ENCODE measurements at places on chromosomes 3 and 15.
A peak's percentile ranks its signal among the peaks of the same experiment; 100 is the strongest.

DNA sequence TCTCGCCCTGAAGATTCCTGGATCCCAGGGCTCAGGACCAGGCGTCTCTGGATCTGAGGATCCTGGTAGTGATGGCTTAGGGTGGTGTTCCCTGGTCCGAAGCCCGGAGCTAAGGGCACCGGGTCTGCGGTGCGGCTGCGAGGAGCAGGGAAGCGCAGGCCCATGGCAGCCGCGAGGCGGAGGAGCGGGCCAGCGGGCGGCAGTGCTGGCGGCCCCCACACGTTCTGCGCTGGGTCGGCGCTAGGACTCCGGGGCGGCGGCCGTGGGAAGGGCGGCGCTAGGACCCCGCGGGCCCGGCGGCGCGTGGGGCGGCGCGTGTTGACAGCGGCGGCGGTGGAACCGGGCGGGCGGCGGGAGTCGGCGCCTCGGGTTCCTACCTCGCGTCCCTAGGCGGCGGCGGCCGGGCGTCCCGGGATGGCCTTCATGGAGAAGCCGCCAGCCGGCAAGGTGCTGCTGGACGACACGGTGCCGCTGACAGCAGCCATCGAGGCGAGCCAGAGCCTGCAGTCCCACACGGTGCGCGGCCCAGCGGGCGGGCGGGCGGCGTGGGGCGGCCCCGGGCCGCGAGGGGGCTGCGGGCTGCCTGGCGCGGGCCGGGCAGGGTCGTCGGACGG lies at the start of gene PXK:
Gene PXK (plus strand): TSS at position 318 of the 614 bp plus-strand sequence. CDS start 97 bp downstream, at position 415.
- peak; percentile 70 for DNase-seq

GRCh38 chr3:12154151-12154550 lies 4.6 kb downstream of the TIMP4 start:
- DNase-seq, result no peak

GRCh38 chr3:151169262-151169947 lies 33.6 kb downstream of the GPR171 start:
- no peak for DNase-seq

- DNase-seq, result no peak
These were observed 58.7 kb upstream of the EIF5A2 start for GRCh38 chr3:170967126-170967525.

- DNase-seq, result no peak
These were observed 4.1 kb downstream of the UBE2E1 start for GRCh38 chr3:23809840-23810342.

DNA sequence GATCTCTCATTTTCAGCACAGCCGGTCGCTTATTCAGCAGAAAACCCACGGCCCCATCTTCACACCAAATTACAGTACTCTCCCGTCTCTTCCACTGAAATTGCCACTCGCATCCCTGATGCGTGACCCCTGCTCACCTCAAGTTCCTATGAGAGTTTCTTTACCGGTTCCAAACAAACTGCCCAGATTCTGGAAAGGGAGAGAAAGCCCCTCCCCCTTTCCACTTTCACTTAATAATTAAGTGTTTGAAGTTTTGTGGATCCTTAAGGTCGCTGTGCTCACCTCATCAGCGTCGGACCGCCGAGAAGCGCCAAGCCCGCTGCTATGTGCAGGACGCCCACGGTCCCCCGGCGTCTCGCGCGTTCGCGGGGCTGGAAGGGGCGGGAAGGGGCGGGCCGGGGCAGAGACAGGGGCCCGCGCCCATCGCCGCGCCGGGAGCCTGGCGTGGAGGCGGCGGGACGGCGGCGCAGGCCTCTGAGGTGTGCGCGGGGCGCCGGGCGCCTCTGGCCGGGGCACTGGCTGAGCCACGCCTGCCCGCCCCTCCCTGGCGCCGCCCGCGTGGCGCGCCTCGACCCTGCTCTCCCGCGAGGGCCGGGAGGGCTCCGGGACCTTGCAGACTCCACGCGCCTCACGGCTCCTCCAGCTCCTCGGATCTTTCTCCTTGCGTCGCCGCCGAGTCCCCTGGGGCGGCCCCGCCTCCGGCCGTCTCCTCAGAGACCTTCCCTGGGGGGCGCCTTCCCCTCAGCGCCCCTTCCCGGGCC lies at the start of gene GPR156:
Gene GPR156 (minus strand): TSS at position 476 of the 761 bp plus-strand sequence. CDS start 41,124 bp downstream, outside the sequence.
- no peak for DNase-seq

- no peak for DNase-seq
These were observed 506 bp upstream of the ATP1B3 start for GRCh38 chr3:141875893-141876380.

DNA sequence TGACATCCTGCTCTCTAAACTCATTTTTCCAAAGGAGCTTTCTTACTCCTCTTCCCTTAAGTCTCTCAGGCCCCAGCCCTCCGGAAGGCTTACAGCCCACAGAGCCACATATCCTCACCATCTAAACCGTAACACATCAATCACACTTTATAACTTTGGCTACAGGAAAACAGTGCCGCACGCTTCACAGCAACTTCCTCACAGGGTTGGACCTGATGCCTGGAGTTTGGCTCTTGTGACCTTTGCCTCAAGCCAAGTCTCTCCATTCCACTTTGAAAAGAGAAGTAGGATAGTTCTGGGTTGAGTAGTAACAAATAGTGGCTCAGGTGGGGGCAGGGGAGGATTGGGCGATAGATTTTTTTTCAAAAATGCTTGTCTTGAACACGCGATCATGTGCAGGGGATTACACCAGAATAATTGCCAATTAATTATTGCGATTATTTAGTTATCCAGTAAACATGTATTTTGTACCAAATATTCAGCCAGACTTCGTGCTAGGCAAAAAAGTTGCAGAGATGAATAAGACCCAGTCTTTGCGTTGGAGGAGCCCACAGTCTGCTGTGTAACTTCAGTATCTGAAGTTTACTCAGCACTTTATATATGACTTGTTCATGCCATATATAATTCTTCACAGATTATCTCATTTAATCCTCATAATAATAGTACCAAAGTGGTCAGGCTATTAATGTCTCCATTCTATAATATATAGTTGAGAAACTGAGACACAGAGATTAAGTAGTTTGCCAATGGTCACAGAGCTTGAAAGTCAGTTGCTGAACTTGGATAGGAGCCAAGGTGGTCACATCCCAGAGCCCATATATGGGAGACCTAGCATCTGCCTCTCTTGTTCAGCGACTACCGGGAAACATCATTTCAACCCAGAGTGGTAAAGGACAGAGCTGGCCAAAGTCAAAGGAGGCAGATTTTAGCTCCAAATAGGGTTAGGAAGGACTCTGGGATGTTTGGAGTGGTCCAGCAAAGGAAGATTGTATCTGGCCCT lies 2.4 kb upstream of the ETV5 start:
- no peak for DNase-seq

DNA sequence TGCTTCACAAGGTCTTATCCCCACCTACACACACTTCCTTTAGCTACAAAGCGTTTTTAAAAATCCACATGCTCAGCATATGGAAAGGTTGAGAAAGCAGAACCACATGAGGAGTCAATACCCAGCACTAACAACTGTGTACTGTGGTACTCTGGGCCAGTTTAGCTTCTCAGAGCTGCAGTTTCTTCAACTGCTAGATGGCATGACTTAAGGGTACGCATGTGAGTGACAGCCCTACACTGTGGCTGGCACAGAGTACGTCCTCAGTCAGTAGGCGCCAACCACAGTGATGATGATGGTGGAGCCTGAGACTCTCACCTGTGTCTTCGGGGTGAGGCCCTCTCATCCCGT lies 17.4 kb downstream of the CCDC12 start:
- DNase-seq, result peak; percentile 49

DNA sequence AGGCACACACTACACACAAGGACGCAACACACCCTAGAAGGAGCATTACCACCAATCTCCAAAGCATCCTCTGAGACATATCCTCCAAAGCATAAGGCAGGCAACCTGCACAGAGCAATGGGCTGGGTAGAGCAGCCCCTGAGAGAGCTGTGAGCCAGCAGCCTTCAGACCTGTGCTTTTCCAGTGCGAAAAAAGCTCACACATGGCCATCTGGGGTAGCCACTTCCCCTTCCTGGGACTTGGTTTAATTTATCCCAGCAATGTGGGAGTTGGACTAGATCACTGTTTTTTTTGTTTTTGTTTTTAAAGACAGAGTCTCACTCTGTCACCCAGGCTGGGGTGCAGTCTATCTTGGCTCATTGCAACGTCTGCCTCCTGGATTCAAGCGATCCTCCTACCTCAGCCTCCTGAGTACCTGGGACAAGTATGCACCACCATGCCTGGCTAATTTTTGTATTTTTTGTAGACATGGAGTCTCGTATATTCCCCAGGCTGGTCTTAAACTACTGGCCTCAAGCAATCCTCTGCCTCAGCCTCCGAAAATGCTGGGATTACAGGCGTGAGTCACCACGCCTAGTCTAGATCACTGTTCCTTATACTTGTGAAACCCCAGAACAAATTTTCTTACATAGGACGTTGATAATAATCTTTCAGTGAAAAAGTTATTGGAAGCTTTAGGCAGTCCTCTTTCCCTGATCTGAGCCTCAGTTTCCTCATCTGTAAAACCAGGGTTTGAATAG lies 18.9 kb downstream of the PTPN23 start:
- DNase-seq, result no peak

- DNase-seq, result no peak
These were observed 30.6 kb downstream of the CYP19A1 start for GRCh38 chr15:51307811-51308210.

GRCh38 chr15:85730001-85730820 lies 64.5 kb downstream of the KLHL25 start:
- peak; percentile 46 for DNase-seq

- DNase-seq, result peak; percentile 13
These were observed 23.0 kb upstream of the ANP32A start for GRCh38 chr15:68843425-68844311.

DNA sequence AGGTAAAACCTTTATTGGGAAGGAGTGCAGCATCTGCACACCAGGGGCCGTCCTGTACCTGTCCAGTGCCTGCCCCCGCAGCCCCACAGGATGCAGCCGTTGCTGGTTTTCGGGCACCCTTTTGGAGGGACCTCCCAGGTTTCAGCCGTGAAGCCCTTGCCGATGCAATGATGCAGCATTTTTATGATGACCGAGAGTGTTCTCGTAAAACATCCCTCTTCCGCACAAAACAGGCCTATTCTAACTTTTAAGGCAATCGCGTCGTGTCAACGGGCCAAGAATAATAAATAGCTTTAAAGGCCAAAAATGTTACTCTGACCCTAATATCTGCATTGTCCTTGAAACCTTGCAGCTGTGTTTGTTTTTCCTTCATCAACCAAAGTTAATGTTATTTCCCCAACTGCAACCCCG lies 126.1 kb downstream of the LRRK1 start:
- DNase-seq, result no peak

DNA sequence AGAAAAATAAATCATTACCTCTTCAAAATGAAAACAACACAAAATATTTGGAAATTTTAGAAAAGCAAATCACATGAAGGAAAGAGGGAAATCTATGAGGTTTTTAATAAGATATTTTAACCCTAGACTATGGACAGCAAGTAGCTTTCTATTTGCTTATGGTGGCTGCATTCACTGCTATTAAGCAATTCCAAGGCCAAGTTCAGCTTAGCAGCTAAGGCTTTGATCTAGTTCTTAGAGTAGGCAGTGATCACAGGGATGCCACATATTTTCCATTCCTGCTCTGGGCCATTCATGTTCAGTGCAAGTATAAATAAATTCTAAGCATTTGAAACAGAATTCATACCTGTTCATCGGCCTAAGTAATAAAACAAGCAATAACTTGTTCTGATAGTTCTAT lies 235.3 kb downstream of the CDIN1 start:
- no peak for DNase-seq

All from activated gamma-delta T cell treated with Interleukin-2 at 50 U/mL for 16 hours (primary cell).